ENCODE measurements at places on chromosomes 12 and 14.

DNA sequence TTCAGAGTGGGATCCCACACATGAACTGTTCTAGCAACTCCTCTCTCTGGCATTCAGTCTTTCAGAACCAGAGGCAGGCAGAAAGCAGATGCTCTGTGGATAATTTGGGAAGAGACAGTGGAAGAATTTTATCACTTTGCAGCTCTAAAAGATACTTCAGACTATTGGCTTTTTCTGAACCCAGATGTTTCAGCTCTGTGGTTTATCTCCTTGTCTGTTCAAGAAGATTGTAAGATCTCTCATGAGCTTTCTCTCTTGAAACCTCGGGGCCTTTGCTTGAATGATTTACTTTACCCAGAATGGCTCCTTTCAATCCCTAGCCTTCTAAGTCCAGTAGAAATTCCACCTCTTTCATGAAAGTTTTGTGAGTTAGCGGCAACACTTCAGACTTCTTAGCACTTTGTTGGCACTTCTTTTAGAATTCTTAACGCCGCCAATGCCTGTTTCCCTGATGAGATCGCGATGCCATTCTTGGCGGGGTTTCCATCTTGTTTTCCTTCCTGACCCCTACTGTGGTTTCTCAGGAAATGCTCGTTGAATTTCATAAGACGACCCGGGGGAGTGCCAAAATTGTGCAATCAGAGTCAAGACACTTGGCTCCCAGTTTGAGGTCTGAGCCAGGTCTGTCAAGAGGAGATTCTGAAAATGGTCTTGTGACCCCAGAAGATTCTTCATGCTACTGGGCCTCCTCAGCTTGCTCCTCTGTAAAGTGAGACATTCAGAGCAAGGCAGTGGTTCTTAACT, 107.0 kb upstream of the PRICKLE1 start:
- DNase-seq: no peak

GRCh38 chr12:93098077-93098476, 169.0 kb upstream of the EEA1 start:
- peak; percentile 54 for DNase-seq

DNA sequence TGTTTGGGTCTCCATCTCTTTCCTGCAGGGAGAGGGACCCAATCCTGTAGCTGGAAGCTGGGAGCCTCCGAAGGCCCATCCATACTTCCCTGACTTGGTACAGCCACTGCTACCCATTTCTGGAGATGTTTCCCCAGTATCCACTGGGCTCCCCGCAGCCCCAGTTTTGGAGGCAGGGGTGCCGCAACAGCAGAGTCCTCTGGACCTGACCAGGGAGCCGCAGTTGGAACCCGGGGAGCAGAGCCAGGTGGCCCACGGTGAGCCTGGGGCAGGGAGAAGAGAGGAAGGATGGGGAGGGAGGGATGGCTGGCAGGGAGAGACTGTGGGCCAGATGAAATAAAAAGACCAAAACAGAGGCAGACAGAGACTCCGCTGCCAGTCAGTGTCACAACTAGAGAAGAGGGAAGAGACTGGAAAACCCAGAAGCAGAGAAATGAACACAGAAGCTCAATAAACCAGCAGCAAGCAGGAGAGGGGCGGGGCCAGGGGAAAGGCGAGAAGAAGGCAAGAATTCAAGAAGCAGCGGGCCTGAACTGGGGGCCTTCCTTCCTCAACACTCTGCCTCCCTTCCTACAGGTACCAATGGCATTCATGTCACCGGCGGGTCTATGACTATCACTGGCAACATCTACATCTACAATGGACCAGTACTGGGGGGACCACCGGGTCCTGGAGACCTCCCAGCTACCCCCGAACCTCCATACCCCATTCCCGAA, 6.3 kb downstream of the LTBR start:
- no peak for DNase-seq

DNA sequence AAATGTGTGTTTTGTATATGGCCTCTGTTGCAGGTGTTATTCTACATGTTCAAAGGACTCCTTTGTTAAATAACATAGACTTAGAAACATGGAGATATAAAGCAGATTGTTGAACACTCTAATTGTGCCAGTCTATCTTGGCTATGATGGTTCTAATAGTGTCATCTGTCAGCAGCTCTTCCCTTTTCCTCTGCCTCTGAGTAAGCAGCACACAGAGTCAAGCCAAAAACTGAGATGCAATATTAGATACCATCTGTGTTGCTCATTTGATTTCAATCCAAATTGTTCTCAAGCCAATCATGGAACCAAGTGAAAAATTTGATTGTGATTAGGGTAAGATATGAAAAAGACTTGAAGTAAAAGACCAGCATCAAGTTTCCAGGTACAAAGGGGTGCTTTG, 871.1 kb upstream of the MGAT4C start:
- DNase-seq: no peak

DNA sequence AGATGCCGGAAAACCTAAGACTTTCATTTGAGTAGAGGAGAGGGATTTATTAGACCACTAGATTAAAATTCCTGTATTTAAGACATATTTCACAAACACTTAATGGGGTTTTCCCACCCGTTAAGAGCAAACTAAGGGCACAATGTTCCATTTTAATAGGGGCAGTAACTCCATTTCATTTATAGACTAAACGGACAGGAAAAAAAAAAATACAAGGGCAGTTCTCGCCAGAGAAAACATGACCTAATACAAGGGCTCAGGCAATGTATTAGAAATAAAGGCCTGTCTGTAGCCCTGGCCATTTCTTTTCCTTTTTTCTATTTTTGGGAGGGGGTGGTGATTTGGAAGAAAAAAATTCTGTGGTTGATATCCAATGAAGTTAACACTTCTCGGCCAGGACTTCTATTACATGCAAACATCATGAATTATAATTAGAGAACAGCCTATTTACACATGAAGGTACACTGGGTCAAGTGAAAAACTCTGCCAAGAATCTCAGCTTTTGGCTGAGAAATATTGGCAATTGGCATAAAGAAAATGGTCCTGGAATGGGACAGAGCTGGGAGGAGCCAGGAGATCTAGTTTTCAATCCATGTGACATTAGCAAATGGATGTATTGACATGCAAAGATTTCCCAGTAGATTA, 641.1 kb upstream of the TBX3 start:
- no peak for DNase-seq

DNA sequence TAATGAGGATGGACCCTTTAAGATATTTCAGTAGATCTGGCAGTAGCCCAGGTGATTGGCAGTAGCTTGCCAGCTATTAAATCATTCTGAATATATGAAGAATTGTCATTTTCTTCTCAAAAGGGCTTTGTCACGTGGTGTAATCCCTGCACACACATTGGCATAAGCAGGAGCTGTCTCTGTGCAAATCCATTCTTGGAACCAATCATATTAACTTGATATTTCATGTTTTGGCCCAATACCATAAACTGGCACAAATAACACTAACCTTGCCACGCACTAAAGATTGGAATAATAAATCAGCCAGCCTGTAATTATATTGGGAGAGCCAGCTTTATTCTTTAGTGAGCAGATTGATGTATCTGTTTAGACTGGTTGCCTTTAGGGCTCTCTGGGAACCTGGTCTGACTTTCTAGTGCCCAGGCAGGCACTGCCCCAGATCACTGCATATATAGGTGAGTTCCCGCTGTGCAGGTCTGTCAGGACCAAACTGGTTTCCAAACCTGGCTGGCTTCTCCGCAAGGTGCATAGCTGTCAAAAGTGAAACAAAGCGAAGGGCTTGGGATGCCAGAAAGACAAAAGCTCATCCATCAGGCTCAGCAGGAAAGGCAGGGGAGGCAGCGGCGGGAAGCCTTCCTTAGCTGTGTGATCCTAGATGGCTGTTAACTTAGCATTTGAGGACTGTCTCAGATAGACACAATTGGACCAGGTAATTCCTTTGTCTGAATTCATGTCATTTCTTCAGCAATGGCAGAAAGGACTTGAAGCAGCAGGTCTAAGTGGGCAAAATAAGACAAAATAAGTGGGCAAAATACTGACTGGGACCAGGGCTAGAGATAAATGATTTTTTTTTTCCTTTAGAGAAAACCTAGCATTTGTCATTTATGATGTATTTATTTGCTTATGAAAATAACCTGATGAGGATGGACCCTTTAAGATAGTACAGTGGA, 128.8 kb upstream of the DYRK2 start:
- DNase-seq: no peak

GRCh38 chr12:12837025-12837812, 24.1 kb downstream of the DDX47 start:
- no peak for DNase-seq

- DNase-seq: no peak
Observed at GRCh38 chr12:115508990-115509389, 768.5 kb downstream of the MED13L start.

GRCh38 chr12:89348894-89349699, 3.2 kb downstream of the DUSP6 start:
- no peak for DNase-seq

DNA sequence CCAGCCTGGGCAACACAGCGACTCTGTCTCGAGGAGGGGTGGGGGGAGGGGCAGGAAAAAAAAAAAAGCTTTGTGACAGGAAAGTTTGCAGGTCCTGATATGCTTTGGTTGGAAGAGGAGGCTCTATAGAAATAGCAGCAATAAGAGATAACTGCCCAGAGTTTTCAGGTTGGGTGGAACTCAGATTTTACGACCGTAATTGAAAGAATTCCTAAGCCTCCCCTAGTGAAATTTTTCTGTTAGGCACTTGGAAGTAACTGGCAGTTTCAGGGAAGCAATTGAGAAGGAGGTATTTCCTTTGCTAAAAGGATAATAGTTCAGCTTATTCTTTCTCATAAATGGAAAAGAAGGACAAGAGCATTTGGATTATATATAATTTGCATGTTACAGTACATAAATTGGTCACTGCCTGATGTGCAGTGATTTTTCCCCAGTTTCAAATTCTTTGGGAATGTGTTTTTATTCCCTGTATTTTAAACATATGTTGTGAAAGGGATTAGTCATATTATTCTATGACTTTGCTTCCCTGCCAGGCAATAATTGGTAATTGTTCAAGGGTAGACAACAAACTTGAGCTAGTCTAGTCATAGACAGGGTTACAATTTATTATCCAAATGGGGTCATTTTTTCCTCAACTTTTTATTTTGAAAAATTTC, 452.8 kb downstream of the AEBP2 start:
- DNase-seq: no peak

DNA sequence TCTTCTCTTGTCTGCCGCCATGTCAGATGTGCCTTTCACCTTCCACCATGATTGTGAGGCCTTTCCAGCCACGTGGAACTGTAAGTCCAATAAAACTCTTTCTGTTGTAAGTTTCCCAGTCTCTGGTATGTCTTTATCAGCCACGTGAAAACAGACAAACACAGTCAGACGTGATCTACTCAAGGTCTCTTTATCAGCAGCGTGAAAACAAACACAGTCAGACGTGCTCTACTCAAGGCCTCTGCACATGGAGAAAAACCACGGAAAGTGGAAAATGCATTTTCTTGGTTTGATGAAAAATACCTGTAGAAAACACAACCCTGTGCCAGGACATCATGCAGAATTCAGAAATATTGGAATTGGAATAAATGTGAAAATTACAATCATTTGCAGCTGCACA, 1115.7 kb downstream of the TMEM121 start:
- no peak for DNase-seq

DNA sequence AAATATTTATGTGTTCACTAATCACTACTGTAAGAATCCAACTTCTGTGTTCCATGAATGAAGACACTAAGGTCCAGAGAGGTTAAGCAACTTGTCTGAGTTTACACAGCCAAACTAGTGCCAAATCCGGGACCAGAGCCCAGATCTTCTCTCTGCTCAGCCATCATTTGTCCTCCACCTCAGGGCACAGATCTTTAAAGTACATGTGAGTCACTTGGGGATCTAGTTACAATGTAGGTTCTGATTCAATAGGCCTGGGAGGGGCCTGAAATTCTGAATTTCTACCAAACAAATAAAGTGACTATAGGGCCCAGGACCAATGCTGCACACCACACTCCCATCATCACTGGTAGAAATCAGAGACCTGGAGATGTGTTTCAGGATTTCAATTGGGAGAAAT, 162.9 kb downstream of the GXYLT1 start:
- no peak for DNase-seq

Data from effector CD4-positive, alpha-beta T cell (primary cell).